Stimulated activated naive B cell treated with anti-CD40 and anti-IgM and Interleukin-4, amounts not matched to agents 10 μg/mL and 1 μg/mL and 100 μg/mL, for 72 hours (primary cell): ENCODE measurements at places on chromosomes 1 and 21.

DNA sequence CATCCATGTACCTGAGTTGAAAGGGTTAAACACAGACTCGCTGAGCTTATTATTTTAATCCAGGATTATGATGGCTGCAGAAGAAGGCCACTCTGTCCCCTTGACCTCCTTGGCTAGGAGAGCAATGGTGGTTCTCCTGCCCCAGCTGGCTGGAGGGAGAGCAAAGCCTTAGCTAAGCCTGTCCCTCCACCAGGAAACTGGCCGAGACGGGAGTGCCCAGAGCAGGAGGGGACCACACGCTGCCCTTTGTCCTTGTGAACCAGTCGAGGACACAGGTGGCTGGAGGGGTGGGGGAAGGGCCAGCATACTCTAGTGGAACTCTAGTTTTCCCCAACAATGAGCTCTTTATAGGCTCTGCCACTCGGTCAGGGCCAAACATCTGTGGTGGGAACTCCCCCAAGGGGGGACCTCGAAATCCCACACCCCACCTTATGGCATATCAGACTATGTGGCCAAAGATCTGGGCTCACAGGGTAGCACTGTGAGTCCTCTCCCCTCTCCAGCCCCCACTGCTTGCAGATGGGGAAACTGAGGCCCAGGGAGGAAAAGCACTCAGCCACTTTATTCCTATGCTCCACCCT is 12.9 kb downstream of the KIAA1614 start:
- DNase-seq, result no peak

GRCh38 chr1:89199525-89200031 is 836 bp upstream of the GBP4 start:
- no peak for DNase-seq

DNA sequence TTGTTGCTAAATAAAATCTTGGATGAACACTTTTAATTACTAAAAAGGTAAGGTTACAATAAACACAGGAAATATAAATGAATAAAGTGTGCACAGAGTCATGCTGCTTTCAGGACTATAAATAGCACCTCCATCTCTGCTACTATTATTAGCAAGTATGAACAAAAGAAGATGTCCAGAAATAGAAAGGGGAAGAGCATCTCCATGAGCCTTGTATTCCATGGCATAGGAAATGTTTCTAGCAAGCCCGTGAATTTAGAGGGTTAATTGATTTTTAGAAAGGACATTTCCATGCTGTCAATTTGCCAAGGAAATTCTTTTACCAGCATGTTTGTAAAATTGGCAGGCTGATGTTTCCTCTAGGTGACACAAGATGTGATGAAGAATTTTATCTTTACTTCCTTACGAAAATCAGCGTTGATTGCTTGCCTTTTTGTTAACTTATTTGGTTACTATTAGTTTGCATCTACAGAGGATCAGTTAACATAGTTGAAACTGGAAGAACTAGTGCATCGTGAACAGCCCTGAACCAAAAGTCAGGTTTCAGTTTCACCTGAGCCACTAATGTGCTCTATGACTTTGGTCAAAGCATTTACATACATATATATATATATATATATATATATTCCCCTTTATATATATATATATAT is 45.3 kb downstream of the NR5A2 start:
- no peak for DNase-seq

DNA sequence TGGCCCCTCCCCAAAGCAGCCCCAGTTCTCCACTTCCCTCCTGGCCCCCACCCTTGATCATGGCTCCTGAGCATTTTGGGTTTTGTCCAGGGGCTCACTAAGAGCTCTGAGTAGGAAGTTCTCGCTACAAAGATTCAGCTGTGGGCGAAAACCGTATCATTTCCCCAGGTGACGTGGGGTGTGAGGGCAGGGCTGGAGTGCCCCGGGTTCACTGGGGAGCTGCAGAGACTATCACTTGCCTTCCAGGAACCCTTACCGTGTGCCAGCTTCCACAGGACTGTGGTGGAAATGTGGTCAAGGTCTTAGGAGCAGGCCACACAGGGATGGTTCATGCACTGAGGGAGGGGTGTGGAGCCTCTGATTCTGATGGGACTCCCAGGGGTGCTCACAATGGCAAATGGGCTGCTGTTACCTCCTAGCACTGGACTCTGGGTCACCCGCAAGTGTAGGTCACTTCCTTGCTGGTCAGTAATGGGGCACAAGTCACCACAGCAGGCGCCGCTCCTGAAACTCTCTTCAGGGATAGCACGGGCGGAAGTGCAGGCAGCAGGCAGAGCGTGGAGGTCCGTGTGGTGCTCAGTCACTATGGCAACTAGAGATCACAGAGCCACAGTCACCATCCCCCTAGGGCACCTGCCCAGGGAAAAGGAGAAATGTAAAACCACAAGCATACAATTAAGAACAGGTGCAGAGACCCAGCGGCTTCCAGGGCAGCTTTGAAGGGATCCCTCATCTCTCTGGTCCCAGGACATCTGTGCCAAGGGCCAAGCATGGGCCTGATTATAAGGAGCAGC is 35.4 kb downstream of the RSPH1 start:
- DNase-seq, result peak; percentile 75

DNA sequence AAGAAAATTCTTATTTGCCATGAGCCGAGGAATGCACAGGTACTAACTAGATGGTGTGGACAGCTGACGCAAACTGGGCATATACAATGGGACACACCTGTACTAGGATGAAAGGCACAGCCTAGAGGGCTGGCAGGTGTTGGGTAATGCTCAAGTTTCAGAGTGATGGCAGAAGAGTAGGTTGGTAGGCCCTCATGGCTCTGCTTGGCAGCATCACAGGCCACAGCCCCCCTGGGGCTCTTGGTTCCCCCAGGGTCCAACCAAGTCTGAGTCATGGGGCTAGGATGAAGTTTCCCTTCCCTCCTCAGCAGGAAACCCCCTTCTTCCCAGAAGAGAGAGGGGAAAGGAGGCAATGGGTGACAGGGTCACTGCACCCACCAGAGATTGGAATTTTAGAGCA is 35.2 kb downstream of the SPEN start:
- DNase-seq, result peak; percentile 70

DNA sequence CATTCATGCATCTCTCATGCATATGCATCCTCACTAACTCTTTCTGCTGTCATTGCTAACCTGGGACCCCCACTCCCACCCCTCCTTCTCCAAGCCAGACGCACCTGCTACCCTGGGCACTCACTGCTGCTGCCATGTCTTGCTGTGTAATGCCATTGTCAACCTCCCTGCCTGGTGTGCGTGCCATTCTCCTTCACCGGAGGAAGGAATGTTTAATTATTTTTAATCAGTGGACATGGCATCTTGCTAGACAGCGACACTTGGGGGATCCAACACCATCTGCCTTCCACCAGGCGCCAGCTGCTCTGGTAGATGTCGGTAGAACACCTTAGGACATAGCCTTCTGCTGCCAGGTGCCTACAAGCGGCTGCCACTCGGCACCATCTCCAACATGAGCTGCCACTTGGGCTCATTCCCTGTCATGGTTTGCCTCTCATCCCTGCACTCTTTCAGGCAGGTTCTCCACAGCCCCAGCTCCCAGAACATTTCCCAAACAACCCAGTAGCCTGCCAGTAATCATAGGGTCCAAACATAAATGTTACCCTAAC is 306.9 kb downstream of the TTLL7 start:
- DNase-seq, result no peak

DNA sequence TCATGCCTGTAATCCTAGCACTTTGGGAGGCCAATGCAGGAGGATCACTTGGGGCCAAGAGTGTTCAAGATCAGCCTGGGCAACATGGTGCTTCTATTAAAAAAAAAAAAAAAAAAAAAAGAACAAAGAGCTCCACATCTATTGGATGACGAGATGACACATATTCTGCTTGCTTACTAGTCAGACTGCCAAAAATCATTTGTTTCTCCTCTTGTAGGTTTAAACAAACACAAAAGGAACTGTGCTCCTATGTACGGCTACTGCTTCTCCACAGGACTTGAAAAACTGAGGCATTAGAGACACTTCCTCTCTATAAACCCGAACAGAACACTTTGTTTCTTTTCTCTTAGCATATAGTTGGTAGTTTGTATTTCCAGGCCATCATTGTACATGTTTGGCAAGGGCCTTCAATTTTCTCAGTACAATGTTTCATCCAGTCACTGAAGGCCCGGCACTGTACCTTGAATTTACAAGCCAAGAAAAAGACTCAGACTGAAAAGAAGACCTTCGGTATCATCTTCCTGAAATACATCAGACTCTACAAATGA is 6.0 kb downstream of the TRIT1 start:
- DNase-seq, result no peak

DNA sequence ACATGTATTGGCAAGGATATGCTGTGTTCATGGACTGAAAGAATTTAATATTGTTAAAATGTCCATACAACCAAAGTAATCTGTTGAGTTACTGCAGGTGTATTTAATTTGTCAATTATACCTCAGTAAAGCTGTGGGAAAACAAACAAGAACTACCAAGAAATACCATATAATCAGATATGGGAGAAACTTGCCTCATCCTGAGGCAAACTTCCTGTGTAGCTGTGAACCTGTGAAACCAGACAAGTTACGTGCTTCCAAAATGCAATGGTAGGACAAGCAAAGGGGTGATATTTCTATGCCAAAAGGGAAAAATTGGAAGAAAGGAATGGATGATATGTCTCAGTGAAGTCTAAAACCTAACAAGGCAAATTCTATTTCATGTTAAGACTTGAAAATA is 174.6 kb downstream of the SPATA17 start:
- DNase-seq, result no peak

GRCh38 chr1:245776139-245776538 is 621.4 kb downstream of the KIF26B start:
- no peak for DNase-seq

DNA sequence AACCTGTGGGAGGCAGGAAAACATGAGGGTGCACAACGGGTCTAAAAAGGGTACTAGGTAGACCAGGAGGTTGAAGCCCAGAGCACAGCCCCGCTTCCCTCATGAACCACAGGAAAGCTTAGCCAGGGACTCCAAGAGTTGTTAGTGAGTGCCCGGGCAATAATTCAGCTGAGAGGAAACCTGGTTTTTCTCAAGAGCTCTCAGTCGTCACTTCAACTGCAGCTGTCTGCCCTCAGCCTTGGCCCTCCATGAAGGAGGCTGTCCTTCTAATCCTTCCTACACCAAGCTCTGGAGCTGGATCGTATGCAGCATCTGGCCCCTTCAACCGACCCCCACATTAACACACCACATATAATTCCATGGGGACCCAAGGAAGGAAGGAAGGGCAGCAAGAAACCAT is 77.0 kb upstream of the BACE2 start:
- DNase-seq, result no peak
